Right kidney (tissue), 9 donors: ENCODE measurements at places on chromosomes 12 and 14.

DNA sequence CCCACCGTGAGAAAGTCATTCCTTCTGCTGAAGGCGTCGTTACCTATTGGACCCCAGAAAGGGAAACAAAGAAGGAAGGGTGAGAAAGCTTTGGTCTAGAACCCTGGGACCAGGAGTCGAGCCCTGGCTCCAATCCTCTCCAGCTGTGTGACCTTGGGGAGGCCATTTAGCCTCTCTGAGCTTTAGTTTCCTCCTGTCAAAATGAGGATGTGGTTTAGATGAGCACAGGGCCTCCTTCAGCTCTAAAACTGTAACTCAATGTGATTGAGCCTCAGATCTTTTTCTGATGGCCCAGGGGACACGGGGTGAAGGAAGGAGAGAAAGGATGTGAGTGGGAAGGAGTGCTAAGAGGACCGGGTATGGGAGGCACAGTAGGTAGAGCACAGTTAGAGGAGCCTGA, 7.7 kb downstream of the JDP2 start:
- DNase-seq = no peak

DNA sequence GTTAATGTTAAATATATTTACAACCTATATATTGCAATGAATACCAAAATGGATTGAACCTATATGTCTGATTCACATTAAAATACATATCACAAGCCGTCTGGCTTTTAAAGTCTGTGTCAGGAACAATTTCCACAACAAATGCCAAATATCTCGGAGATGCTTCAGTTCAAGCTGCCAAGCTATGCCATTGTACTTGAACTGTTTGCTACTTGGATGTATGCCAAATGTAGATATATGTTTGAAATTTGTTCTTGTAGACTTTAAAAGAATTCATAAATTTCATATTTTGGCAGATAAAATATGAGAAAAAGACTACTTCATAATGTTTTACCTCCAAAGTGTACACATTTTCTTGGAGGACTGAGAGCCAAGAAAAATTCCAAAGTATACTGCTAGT, 37.0 kb downstream of the WASHC3 start:
- DNase-seq = no peak

DNA sequence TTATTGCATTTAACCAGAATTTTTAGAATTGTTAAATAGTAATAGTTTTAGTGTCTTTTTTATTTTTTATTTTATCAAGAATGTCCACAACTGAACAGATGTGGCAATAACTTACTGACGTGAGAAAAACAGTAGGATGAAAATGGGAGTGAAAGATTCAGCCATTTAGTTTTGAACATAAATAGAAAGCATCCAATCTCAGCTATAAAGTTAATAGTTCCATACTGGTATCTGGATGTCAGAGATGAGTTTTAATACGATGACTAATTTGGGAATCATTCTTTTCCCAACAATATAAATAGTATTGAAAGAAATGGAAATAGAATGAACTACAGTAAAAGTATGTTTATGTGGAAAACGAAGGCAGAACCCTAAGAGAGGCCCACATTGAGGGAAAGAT, 159.4 kb downstream of the EPS8 start:
- no peak for DNase-seq

GRCh38 chr14:76486251-76486743, 110.4 kb downstream of the ESRRB start:
- DNase-seq = no peak

GRCh38 chr14:74424606-74425005, 1.4 kb downstream of the SYNDIG1L start:
- no peak for DNase-seq

- no peak for DNase-seq
These were observed 38.3 kb downstream of the NIN start for GRCh38 chr14:50792634-50793068.

DNA sequence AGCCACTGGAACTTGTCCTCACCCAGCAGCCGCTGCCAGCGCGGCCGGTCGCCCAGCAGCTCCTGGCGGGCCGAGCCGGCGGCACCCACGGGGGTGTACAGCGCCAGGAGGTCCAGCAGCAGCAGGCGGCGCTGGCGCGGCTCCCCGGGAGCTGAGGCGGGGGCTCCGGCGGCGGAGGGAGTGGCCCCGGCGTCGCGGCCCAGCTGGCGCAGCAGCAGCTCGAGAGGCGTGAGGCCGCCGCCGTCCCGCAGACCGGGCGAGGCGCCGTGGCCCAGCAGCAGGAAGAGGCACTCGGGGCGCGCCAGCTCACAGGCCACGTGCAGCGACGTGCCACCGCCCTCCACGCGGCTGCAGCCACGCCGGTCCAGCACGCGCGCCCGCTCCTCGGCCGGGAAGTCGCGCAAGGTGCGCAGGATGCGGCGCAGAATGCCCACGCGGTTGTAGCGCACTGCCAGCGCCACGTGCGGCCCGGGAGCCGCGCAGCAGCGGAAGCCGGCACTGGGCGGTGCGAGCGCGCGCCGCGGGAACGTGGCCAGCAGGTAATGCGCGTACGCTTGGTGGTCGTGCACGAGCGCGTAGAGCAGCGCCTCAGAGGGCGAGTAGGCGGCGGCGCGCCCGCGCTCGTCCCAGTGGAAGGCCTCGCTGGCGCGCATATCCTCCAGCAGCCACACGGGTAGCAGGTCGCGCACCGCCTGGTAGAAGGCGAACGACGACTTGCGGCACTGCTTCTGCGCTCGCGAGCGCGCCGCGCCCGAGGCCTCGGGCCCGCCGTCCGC, 2.3 kb downstream of the ANKRD9 start:
- DNase-seq = no peak

GRCh38 chr12:32360956-32361355, 38.4 kb upstream of the FGD4 start:
- no peak for DNase-seq

- DNase-seq = no peak
These were observed 51.0 kb downstream of the MAGOHB start for GRCh38 chr12:10562306-10562933.

DNA sequence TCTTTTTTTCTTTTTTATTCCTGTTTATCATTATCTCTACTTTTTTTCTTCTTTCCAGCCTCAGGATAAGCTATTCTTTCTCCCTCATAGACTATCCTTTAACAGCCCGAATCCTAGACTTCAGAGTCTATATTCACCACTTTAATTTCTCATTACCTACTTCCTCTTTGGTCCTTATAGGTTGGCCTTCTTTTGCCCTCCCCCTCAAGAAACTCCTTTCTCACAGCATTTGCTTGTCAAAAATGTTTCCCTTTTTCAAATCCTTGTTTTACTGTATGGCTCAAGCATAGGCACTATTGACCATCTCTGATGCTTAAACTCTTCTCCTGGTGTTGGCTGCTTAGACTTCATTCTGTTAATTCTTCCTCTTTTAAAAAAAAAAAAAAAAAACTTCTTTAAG, 52.5 kb downstream of the KIAA0586 start:
- DNase-seq = no peak

GRCh38 chr12:101942250-101942605, 64.8 kb downstream of the DRAM1 start:
- DNase-seq = no peak

DNA sequence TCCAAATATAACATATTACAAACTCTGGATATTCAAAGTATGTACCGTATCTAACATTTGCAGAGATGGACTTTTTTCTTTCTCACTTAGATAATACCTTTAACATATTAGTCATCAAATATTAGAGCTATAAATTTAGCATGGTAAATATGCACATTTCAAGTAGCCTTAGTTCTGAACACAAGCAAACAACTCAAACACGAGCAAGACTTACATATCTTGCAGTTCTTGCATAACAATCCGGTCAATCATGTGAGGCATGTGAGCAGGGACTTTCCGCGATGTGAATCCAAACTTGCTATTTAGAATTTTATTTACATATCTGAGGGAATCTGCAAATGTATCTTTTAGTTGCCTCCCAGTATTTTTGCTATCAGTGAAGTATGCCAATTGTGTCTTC, 22.1 kb upstream of the SYCP3 start:
- no peak for DNase-seq

- DNase-seq = no peak
These were observed 151.4 kb upstream of the DAAM1 start for GRCh38 chr14:59037086-59037485.

- no peak for DNase-seq
These were observed 736.3 kb downstream of the RPS29 start for GRCh38 chr14:48849741-48850322.

- no peak for DNase-seq
These were observed 1.3 kb upstream of the APOLD1 start for GRCh38 chr12:12784116-12784515.

- no peak for DNase-seq
These were observed 274.1 kb downstream of the ADAMTS20 start for GRCh38 chr12:43277651-43278540.

DNA sequence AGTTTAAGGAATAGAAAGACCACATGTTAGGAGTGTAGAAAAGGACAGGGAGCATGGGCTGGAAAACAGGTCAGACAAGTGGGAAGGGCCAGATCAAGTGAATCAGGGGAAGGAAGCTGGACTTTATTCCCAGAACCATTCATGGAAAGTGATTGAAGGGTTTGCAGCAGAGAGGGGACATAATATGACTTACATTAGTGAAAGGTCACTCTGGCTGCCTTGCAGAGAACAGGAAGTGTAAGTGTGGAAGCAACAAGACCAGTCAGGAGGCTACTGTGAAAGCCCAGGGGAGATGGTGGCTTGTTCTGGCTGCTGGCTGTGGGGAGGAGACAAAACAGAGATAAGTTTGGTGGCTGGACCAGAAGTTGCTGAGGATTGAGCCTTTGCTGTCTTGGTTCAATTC, 69.1 kb downstream of the VCPKMT start:
- no peak for DNase-seq
